Renal pelvis (tissue), 12 donors: ENCODE measurements at places on chromosomes 1 and 21. TPM values are rescaled to one million over a fixed set of nuclear protein-coding genes. Genes with fewer than 3 reads are reported as not detected.

- no peak for DNase-seq
Measured at GRCh38 chr1:219555031-219555692, 57.7 kb downstream of the ZC3H11B start.

- DNase-seq, result peak; percentile 1
Measured at GRCh38 chr1:102163799-102164198, 167.1 kb upstream of the OLFM3 start.

- no peak for DNase-seq
Measured at GRCh38 chr1:64114012-64114525, 89.4 kb upstream of the UBE2U start.

The PLPPR4 gene
- polyA plus RNA-seq, result 1.6 TPM

The VTCN1 gene
- 25.0 TPM for polyA plus RNA-seq

The SMPDL3B gene
- polyA plus RNA-seq, result 12.1 TPM

DNA sequence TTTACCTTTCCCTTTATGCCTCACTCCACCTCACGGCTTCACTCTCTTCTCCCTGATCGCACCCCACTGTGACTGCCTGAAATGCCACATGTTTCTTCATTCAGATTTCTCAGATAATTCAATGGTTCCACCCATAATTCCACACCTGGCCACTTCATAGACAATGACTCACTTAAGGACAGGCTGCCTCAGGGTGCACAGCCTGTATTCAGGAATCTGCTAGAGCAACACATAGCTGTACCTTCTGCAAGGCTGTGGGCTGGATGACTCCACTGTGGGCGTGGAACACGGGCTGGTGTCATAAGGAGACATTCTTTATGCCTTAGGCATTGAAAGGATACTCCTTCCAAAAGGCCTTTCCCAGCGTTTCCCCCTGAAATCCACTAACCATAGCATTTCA is 36.1 kb downstream of the L1TD1 start:
- no peak for DNase-seq

DNA sequence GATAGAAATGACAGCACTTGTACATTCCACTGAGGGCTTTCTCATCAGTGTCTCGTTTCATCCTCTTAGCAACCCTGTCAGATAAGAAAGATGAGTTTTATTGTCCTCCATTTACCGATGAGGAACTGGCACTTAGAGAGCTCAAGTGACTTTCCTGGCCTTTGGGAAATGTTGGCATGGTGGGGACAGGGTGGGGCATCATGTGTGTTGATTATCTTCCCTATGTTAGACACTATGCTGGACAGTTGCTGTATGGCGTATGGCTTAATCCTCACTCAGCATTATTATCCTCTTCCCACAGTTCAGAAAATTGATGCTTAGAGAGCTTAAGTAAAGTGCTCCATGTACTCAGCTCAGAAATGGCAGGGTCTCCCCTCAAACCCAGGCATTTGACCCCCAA is 163.2 kb downstream of the CAMTA1 start:
- no peak for DNase-seq

The RCSD1 gene
- 10.3 TPM for polyA plus RNA-seq

GRCh38 chr1:212827831-212828278 is 19.6 kb downstream of the SPATA45 start:
- DNase-seq, result no peak

DNA sequence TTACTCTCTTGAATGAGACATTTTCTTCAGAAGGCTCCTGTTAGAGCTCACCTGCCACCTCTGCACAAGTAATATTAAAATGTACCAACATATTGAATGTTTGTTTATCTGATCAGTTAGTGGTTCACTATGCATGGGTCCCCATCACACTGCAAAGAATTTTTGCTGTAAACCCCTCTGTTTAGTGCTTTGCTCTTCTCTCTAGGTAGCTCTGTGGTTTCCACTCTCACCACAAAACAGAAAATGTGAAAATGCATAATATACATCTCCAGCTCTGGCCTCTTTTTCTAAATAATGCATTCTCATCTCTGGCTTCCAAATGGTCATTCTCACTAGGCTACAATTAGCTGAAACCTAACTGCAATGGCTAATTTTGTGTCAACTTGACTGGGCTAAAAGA is 176.7 kb downstream of the TRIM33 start:
- no peak for DNase-seq
